T-helper 2 cell (primary cell): ENCODE measurements at places on chromosomes 6 and 20.

GRCh38 chr20:17699931-17700351, at the start of gene BANF2:
Gene BANF2 (plus strand): TSS chr20:17699966. CDS start chr20:17725026, 25,060 bp downstream.
- no peak for DNase-seq

- DNase-seq: no peak
Measured at GRCh38 chr6:106860940-106861339, 113.6 kb downstream of the CD24 start.

GRCh38 chr6:49269190-49269589, 193.9 kb downstream of the MMUT start:
- DNase-seq: no peak

DNA sequence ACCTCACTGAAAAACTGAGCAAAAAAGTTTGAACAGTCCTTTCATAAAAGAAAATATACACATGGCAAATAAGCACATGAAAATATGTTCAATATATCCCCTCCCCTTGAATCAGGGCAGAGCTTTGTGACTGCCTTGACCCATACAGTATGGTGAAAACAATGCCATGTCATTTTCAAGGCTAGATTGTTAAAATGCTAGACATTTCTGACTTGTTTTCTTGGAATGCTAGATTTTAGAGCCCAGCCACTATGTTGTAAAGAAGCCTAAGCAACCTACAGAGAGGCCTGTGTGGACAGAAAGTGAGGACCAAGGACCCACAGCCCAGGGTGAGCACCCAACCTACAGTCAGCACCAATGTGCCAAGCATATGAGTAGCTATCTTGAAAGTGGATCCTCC, 17.1 kb upstream of the ASF1A start:
- no peak for DNase-seq

- no peak for DNase-seq
Measured at GRCh38 chr6:151948002-151948743, 140.7 kb downstream of the ESR1 start.

GRCh38 chr6:47653706-47654105, 44.7 kb upstream of the ADGRF4 start:
- no peak for DNase-seq

GRCh38 chr6:29762781-29763214, 39.6 kb downstream of the HLA-F start:
- no peak for DNase-seq

DNA sequence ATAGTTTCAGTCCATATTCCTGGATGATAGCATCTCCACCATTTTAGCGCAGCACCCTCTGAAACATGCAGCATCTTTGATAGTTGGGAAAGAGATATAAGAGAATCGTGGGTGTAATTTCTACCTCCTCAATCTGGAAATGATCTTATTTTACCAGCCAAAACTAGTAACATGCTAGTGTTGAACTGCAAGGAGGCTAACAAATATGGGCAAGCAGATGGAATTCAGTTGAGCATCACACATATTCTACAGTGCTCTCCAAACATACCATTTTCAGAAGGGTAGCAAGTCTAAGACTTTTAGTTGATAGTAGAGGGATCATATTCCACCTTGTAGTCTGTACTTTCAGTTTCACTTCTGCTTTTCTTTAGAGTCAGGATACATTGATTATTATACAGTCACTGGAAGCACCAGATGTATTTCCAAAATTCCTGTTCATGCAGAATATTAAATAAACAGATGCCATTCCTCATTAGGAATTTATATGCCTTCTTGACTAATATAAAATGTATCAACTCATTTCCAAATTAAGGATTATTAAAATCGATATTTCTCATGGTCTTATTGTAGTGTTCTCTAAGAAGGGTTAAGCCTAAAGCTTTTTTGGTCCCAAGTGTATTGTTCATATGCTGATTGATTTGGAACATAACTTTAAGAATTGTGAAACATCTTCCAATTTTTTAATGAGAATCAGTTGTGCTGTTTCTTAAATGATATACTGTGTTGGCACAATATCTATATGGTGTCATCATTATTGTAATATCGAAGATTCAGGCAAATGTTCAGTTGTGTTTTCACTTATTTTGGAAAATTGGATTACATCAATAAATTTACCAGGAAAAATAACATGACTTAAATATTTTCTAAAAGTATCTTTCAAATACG, 362.0 kb downstream of the CENPW start:
- no peak for DNase-seq

- no peak for DNase-seq
Measured at GRCh38 chr6:4209196-4209595, 73.8 kb upstream of the ECI2 start.

DNA sequence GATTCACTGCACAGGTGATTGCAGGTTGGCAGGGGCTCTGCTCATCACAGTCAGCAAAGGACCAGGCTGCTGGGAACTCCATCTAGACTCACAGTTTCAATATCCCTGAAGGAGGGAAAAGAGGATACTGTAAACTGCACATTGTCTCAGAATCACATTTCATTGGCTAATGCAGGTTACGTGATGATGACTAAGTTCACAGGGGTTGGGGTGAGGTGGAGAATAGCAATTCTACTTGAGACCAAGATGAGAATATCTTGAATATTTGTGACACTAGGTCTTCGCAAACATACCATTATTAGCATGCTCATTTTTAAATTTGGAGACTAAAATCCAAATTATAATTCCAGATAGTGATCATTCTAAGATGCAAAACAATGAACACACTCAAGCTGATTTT, 208.5 kb upstream of the CITED2 start:
- no peak for DNase-seq

DNA sequence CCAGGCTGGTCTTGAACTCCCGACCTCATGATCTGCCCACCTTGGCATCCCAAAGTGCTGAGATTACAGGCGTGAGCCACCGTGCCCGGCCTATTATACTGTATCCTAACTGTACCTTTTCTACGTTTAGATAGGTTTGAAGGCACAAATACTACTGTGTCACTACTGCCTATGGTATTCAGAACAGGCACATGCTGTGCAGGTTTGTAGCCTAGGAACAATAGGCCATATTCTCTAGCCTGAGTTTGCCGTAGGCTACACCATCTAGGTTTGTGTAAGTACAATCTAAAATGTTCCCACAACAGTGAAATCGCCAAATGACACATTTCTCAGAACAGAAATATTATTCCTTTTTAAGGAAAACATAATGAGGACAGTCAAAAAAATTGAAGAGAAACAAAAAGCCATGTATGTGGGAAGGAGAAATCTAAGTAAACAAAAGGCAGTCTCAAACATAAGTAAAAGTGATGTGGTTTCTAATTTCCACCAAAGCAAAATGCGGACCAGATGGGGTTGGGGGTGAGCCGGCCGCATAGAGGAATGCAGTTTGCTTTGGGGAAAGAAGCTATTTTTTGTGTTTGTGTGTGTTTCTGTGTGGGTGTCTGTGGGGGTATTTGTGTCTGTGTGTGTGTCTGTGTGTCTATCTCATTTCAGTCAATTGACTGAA, 192.6 kb upstream of the SALL4 start:
- no peak for DNase-seq

DNA sequence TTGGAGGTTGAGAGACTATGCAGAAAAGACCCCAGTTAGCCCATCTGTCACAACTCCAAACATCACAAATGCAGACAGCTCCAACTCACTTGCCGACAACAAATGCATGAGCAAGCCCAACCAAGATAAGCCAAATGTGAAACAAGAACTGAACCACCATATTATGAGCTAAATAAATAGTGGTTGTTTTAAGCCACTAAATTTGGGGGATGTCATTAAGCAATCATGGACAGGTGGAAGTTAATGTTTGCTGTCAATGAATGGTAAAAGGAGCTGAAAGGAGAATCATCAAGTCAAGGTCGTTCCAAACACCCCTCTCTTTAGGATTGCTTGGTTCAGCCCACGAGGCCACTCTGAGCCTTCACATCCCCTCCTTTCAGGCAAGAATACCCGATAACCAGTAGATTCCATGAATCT, 71.2 kb upstream of the PLCB4 start:
- no peak for DNase-seq

GRCh38 chr20:37408302-37409193, 62.6 kb downstream of the SRC start:
- no peak for DNase-seq

DNA sequence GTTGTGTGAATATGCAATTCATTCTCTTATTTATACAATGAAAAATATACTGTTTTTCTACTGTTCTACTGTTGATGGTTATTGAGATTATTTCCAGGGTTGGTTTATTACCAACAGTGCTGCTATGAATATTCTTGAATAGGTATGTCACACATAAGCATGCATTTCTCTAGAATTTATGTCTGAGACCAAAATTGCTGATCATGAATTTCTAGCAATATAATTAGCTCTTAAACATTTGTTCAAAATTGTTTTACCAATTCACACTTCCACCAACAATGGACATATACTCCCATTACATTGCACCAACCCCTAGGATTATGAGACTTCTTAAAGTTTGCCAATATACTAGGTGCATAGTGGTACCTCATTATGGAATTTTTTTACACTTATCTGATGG, 164.1 kb upstream of the KCNQ5 start:
- no peak for DNase-seq

DNA sequence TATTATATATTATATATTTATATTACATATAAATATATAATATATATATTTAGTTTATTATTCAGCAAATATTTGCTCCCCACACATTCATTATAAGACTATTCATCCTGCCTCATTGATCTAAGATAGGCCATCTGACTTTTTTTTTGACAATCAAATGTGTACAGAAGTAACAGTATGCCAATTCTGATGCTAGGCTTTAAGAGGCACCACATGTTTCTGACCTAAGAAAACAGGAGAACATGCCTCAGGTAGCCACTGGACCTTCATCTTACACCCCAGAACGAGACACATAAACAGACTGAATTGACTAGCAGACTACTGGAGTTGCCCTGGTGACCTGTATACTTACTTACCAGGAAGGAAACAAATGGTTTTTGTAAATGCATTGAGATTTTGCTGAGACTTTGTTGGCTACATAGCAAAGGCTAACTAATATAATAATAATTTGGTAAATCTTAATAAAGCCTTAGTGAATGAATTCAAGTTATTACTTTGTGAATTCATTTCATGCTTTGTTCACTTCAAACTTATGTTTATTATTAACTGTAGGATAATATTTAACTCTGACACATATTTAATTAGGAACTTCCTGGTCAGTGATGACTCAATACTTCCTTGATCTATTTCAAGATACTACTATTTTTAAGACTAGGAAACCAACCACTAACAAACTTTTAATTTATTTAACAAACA, 13.4 kb upstream of the MYO6 start:
- DNase-seq: no peak

DNA sequence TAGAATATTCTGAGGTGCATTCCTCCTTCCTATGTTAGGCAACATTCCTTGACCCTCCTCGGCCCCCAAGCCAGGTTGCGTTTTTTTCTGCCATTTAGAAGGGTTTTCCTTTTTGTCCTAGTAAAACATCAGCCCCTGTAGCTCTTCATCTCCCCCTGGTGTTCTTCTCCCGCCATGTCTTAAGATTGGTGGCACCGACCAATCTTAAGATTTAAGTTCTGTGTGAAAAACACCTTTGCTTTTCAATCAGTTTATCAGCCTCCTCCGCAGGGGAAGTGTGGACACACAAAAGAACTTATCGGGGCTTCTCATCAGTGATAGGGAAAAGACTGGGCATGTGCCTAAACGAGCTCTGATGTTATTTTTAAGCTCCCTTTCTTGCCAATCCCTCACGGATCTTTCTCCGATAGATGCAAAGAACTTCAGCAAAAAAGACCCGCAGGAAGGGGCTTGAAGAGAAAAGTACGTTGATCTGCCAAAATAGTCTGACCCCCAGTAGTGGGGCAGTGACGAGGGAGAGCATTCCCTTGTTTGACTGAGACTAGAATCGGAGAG, 719 bp upstream of the EDN1 start:
- no peak for DNase-seq

GRCh38 chr6:34717466-34717865, 20.9 kb upstream of the ILRUN start:
- no peak for DNase-seq

DNA sequence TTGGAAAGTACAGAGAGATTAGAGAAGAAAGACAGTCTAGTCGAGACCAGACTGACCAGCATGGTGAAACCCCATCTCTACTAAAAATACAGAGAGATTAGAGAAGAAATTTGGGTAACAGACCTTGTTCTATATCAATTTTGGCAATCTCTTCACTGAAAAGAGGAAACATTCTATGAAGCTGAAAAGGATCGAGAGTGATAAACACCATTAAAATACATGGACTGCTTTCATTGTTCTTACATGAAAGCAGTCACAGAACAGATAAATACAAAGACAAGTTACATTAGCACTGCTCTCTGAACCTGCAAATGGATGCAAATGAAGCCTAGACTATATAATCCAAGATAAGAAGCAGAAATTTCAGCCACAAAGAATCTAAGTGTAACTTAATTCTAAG, 8.4 kb upstream of the OPRM1 start:
- DNase-seq: no peak

GRCh38 chr20:17169585-17170136, 57.2 kb upstream of the PCSK2 start:
- no peak for DNase-seq

- DNase-seq: peak; percentile 88
Measured at GRCh38 chr20:51531141-51531710, 11.3 kb downstream of the NFATC2 start.

GRCh38 chr6:31040801-31041200, 30.5 kb downstream of the MUC22 start:
- DNase-seq: no peak

DNA sequence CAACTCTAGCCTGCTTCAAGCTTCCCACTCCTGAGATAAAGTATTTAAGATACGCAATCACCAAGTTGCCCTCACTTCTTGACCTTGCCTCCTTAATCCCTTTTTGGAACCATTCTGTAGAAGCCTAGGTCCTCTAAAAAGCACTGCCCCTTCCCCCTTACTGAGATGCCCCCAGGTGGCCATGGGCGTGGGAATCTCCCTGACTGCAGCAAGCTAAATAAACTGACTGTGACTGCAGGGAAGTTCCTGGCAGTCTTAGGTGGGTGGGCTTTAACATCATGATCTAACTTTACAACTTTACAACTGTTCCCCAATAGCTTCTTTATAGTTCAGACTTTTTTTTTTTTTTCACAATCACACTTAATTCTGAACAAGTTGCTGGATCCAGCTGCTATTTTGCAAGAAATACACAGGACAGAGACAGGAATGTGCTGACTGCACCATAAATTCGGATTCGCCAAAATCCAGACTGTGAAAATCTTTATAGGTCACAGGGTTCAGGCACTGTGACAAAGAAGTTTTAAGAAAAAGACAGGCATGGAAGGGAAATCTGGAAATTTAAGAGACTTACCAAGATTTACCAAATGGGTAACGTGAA, 344.2 kb upstream of the SULF2 start:
- no peak for DNase-seq

DNA sequence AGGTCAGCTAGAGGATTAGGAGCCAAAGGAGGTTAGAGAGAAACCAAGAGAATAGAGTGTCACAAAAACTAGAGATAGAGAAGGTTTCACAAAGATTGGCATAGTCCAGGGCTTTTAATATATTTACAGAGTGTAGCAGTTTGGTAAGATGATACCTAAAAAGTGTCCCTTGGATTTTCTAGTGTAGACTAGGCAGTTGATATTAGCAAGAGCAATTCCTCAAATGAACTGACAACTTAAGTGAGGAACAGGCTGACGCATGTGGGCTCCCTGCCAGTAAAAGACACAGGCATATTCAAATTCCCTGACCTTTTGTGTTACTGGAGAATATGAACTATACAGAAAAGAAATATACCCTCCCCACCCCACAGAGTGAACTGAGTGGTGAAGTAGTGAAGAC, 40.1 kb downstream of the VTA1 start:
- DNase-seq: no peak

GRCh38 chr6:33132081-33132524, 56.3 kb downstream of the HLA-DPB1 start:
- no peak for DNase-seq

GRCh38 chr6:57254055-57254717, 32.1 kb upstream of the RAB23 start:
- no peak for DNase-seq
